ENCODE measurements at places on chromosomes 1 and 21.
A peak's percentile ranks its signal among the peaks of the same experiment; 100 is the strongest.

GRCh38 chr1:42756956-42757891 is 9.6 kb downstream of the P3H1 start:
- peak; percentile 37 for DNase-seq

DNA sequence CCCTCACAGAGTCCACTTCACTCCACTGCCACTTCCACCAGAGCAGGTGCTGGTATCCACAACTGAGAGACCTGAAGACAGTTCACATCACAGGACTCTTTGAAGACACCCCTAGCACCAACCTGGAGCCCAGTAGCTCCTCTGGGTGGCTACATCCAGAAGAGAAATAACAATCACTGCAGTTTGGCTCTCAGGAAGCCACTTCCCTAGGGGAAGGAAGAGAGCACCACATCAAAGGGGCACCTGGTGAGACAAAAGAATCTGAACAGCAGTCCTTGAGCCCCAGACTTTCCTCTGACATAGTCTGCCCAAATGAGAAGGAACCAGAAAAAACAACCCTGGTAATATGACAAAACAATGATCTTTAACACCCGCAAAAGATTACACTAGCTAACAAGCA is 113.2 kb downstream of the TENT5C start:
- no peak for DNase-seq

- DNase-seq = no peak
These were observed 1.0 kb upstream of the PIGV start for GRCh38 chr1:26786437-26787380.

GRCh38 chr1:117467336-117467735 is 100.1 kb downstream of the MAN1A2 start:
- DNase-seq = no peak

DNA sequence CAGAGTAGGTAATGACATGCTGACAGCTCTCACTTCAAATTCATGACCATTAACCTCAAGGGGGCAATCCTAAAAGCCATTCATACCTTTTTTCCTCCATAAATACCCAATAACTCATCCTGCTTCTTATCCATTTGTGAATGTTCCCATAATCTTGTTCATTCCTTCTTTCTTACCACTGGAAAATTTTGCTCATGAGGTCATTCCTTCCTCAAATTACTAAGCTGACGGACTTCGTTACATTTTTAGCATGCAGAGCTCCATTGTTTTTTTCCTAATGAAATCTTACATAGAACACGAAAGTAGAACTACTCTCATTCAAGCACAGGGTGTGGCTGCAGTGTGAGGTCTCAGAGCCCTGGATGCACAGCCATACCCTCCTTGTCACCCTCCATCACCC is 276.5 kb upstream of the DPYD start:
- no peak for DNase-seq

DNA sequence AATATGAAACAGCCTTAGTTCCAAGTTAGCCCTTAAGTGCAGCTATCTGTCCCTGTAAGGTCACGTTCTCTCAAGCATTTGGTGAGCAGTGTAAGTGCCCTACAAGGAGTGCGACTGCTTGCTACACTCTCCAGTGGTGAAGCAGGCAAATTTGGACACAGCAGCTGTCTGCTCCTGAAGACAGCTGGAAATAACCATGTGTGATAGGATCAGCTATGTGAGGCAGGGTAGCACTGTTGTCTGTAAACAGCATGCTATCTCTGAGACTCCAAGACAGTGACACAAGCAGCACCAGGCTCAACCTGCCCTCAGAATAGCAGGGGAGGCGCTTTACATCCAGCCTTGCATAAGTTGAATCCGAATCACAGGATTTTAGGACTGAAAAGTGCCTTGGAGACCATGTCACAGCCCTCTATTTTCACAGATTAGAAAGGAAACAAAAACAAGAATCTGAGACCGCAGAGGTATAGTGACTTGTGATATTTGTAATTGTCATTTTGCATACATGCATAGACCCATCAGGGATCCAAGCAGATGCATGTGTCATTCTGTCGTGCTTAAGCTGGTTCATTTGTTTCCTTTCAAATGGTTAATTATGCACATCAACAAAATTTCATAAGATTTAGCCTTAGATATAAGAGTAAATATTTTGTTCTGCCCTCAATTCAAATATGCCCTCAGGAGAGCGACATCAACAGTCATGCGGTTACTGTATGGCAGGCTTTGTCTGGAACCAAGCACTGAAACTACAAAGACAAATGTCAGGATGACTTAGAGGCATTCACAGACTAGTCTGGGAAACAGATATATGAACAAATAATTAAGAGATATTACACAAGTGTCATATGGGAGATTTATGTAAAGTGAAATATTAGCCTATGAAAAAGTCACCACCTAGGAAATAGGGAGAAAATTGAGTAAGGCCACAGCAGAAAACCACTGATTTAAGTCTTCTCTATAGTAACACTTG is 134.9 kb upstream of the NRIP1 start:
- no peak for DNase-seq

DNA sequence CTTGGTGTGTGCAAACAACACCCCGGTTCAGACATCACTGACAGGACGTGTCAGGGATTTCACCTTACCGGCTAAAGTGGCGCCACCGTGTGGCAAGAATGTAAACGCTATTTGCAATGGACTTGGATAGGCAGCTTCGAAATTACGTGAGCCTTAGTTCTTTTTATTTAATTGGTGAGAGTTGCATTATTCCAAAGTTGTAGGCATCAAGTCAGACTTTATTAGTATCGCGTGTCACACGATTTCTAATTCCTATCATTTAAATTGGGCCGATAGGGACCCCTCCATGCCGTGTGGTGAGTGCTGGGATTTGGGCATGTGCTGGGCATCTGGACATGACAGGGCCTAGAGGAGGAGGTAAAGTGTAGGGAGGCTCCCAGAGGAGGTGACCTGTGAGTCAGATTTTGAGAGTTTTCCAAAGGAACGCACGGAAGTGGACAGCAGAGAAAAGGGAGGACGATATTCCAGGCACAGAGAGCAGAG is 14.5 kb upstream of the CPT2 start:
- DNase-seq = peak; percentile 72

- DNase-seq = no peak
These were observed 369.4 kb downstream of the KCNH1 start for GRCh38 chr1:210764536-210764935.

- no peak for DNase-seq
These were observed 573 bp downstream of the TRIM63 start for GRCh38 chr1:26066857-26067256.

- no peak for DNase-seq
These were observed 16.9 kb downstream of the ATG4C start for GRCh38 chr1:62800825-62801306.

DNA sequence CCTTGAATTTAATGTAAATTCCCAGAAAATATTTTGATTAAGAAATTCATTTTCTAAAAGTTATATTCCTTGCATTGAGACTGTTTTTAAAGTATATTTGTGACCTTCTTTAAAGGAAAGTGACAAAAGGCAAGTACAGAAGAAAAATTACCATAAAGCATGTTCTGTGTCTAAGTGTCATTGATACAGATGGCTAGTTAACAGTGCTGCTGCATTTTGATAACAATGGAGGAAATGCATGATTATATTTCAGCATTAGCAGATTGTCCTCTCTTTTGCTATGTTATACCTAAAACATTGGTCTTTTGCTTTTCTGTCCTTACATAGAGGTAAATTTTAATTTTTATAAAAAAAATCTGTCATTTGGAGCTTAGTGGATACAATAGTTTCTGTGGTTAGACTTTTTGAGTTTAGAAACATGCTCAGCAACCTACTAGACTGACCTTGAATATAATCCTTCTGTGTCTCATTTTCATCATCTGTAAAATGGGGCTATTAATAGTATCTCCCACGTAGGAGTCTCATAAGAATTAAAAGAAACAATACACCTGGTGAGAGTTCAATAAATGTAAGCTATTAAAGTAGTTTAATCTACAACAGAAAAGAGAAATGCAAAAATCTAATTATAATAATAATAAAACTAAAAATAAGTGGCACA is 51.1 kb upstream of the RGS21 start:
- no peak for DNase-seq

GRCh38 chr1:62643283-62643682 is 44.9 kb downstream of the DOCK7 start:
- no peak for DNase-seq

- DNase-seq = no peak
These were observed 823 bp upstream of the KIF1B start for GRCh38 chr1:10209590-10209904.

DNA sequence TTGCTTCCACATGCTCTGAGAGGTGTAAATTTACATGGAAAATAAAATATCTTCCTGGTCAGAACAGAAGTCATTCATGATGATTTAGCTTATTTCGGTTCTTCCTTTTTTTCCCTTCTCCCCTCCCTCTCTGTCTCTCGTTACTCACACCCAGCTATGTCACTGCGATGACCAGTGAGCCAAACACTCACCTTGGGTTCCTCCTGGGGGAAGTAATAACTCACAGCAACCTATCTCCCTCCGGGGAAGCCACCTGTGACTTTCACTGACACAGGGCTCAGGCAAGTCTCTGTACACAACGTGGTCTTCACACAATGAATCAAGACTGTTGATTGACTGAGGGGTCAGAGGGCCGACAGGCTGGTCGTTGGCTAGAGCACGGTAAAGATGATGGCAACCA is 135.3 kb upstream of the VANGL1 start:
- no peak for DNase-seq

DNA sequence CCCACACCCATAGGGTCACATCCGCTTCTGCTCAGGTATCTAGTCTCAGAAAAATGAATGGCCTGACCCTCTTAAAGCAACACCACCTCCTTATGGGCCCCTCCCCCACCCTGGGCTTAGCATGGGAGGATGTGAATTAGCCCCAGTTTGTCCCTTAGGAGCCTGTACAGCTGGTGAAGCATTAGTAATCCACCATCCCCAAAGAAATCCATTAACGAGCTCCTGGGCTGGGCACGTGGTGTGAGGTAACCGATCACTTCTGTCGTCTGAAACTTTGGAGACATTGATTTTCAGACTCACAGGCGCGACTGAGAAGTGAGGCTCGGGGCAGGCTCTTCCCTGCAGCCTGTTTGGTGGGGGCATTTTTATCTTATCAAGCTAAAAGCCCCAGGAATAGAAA is 10.5 kb downstream of the RASSF5 start:
- DNase-seq = no peak

DNA sequence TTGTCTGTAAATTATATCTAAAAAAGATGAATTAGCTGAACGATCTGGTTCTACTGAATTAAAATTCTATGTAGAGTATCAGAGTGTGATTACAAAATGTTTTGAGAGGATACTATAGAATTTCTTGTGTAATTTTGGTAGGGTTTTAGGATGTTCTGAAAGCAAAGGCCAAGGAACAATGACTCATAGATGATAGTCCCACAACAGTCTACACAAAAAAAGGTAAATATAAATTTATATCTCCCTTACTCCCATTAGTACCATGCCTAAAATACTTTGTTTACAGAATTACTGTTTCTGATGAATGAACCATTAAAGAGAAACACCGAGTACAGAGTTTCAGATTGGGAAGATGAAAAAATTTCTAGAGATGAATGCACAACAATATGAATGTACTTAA is 9.5 kb downstream of the EDEM3 start:
- no peak for DNase-seq

GRCh38 chr1:214573386-214574318 is 22.2 kb upstream of the PTPN14 start:
- no peak for DNase-seq

- DNase-seq = no peak
These were observed 16.6 kb upstream of the S1PR1 start for GRCh38 chr1:101219924-101220870.

DNA sequence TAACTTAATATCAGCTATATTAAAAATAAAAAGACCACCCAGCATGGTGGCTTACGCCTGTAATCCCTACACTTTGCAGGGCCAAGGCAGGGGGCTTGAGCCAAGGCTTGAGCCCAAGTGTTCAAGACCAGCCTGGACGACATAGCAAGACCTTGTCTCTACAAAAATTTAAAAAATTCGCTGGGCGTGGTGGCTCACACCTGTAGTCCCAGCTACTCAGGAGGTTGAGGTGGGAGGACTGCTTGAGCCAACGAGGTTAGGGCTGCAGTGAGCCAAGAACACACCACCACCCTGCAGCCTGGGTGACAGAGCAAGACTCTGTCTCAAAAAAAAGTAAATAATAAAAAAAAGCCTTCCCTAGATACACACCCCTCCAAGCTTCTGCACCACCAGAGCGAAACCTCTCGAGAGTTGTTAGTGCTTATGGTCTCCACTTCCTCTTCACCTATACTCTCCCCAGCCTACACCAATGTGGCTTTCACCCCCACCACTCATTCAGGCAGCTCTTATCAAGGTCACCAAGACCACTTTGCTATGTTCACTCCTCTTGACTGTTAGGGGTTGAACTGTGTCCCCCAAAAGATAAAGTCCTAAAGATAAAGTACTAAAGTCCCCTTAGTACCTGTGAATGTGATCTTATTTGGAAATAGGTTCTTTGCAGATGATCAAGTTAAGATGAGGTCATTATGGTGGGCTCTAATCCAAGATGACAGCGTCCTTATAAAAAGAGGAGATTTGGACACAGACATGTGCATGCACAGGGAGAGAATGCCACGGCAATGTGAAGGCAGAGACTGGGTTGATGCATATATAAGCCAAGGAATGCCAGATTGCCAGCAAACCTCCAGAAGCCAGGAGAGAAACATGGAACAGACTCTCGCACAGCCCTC is 6.8 kb upstream of the PPP1R15B start:
- DNase-seq = no peak

DNA sequence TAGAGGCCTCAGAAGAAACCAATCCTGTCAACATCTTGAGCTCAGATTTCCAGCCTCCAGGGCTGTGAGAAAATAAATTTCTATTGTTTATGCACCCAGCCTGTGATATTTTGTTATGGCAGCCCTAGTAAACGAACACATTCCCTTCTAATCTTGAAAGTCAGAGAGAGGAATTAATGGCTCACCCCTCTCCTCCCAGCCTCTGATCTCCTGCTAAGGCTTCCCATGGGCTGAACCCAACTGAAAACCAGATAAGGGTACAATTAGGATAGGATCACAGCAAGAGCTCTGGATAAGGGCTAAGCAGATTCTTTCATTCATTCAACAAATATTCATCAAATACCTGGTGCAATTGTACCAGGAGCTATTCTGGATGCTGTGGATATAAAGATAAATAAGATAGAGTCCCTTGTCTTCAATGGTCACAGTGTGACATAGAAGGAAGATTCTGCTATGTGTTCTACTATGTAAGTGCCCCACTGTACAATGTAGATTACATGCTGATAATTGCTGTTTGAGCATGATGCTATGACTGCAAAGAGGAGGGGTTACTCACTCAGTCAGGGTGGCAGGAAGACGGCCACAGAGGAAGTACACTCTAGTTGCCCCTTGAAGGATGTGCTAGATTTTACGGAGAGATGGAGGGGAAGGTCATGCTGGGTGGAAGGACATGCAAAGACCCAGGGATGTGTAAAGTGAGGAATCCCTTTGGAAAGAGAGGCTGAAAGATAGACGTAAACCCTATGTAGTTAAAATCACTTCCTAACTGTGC is 203.3 kb upstream of the JUN start:
- DNase-seq = no peak

GRCh38 chr1:84772428-84772943 is 82.2 kb upstream of the SSX2IP start:
- peak; percentile 86 for DNase-seq
